ENCODE measurements at places on chromosomes 12 and 14. TPM values are rescaled to one million over a fixed set of nuclear protein-coding genes. Genes with fewer than 3 reads are reported as not detected.
A peak's percentile ranks its signal among the peaks of the same experiment; 100 is the strongest.

GRCh38 chr12:99605-100004 lies 33.0 kb downstream of the IQSEC3 start:
- H3K27ac ChIP-seq: peak overlapping the region; percentile 53
- peaks cover 5% of the 10 kb centered on the region for H3K36me3 ChIP-seq
- H3K4me1 ChIP-seq: peaks cover 26% of the 10 kb centered on the region
- peak; percentile 18 for DNase-seq
- peak overlapping the region; percentile 29 for H3K4me3 ChIP-seq

GRCh38 chr12:95141310-95141709 lies 67.9 kb upstream of the NR2C1 start:
- H3K27ac ChIP-seq: no peak overlapping the region
- H3K27me3 ChIP-seq: peaks cover 3% of the 10 kb centered on the region
- no peak overlapping the region for H3K4me3 ChIP-seq

- H3K27me3 ChIP-seq: peaks cover 3% of the 10 kb centered on the region
- H3K27ac ChIP-seq: peak overlapping the region; percentile 92
- peak; percentile 60 for DNase-seq
- H3K4me1 ChIP-seq: peaks cover 32% of the 10 kb centered on the region
- H3K4me3 ChIP-seq: peak overlapping the region; percentile 78
- no peaks in the 10 kb centered on the region for H3K36me3 ChIP-seq
These were observed 188.5 kb downstream of the ALX1 start for GRCh38 chr12:85468356-85469157.

The DLGAP5 gene
- 12.8 TPM for total RNA-seq

GRCh38 chr12:65411171-65411570 lies 132.7 kb downstream of the MSRB3 start:
- H3K36me3 ChIP-seq: peaks cover 4% of the 10 kb centered on the region
- no peak overlapping the region for H3K27ac ChIP-seq
- peaks cover 4% of the 10 kb centered on the region for H3K27me3 ChIP-seq
- no peak for DNase-seq
- no peak overlapping the region for H3K4me3 ChIP-seq
- peaks cover 13% of the 10 kb centered on the region for H3K4me1 ChIP-seq

GRCh38 chr12:21774358-21775132 lies at the start of gene KCNJ8:
KCNJ8 (minus strand) TSS chr12:21774706; CDS start chr12:21773616, 1,090 bp downstream.
- H3K36me3 ChIP-seq: no peaks in the 10 kb centered on the region
- no peaks in the 10 kb centered on the region for H3K27me3 ChIP-seq
- H3K4me1 ChIP-seq: peaks cover 5% of the 10 kb centered on the region
- H3K27ac ChIP-seq: no peak within 1 kb of the TSS
- peak within 1 kb of the TSS; percentile 27 for H3K4me3 ChIP-seq

The PYGL gene
- 21.1 TPM for total RNA-seq

GRCh38 chr12:113874999-113875561 lies 91.0 kb downstream of the RBM19 start:
- H3K36me3 ChIP-seq: peaks cover 10% of the 10 kb centered on the region
- H3K27me3 ChIP-seq: peaks cover 2% of the 10 kb centered on the region
- H3K4me1 ChIP-seq: no peaks in the 10 kb centered on the region

- H3K4me3 ChIP-seq: no peak overlapping the region
- no peaks in the 10 kb centered on the region for H3K36me3 ChIP-seq
- no peaks in the 10 kb centered on the region for H3K4me1 ChIP-seq
- H3K27ac ChIP-seq: no peak overlapping the region
- peak; percentile 23 for DNase-seq
These were observed 168.1 kb upstream of the DAAM1 start for GRCh38 chr14:59020382-59020781.

DNA sequence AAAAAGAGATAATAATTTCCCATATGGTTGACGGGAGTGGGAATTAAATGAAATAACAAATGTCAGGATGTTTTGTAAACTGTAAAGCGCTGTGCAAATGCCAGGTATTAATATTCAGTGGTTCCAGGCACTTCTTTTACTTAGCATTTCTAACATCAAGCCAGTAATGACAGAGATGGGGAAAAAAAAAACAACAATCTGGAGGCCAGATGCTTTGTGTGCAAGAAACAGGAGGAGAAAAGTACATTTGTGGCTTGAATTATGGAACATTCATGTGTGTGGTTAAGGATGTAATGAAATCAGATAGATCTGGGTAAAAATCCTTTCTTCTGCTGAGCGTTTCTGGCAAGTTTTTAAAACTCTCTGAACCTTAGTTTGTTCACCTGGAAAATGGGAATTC lies 509.6 kb downstream of the FUT8 start:
- no peak overlapping the region for H3K27ac ChIP-seq
- H3K4me3 ChIP-seq: no peak overlapping the region
- no peak for DNase-seq
- H3K27me3 ChIP-seq: no peaks in the 10 kb centered on the region

DNA sequence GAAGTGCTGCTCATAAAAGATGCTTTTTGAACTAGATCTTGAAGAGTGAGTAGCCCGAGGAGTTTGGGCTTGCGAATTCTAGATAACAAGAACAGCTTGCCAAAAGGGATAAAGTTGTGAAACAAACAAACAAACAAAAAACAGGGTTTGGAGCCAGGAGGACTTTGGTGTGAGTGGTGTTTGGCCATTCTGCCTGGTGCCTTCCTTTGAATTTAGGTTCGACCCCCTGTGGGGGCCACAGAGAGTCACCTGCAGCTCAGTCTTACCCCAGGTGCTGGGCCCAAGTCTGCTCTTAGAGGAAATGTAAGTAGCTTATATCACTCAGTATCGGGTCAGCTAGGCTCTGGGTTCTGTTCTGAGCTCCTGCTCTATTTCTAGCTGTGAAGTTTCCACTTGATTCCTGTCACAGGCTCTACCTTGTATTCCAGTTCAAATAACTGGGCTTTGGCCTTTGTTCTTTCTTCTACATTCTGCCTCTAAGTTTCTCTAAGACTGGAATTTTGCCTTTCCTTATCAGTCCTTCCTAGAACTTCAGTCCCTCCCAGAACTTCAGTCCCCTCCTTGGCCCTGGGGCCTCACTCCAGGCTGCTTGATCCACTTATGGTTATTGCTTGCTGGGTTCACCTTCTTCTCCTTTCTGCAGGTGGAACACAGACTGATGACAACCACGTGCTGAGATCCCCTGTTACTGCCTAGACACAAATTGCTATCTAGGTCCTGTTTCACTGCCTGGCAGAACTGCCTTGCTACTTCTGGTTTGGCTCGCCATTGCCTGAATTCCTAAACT lies 20.5 kb upstream of the DUSP6 start:
- DNase-seq: no peak
- H3K36me3 ChIP-seq: peaks cover 3% of the 10 kb centered on the region
- peaks cover 5% of the 10 kb centered on the region for H3K27me3 ChIP-seq
- peaks cover 21% of the 10 kb centered on the region for H3K4me1 ChIP-seq
- H3K27ac ChIP-seq: no peak overlapping the region

- no peaks in the 10 kb centered on the region for H3K27me3 ChIP-seq
- no peaks in the 10 kb centered on the region for H3K4me1 ChIP-seq
- no peak overlapping the region for H3K4me3 ChIP-seq
- no peak overlapping the region for H3K27ac ChIP-seq
- peaks cover 27% of the 10 kb centered on the region for H3K36me3 ChIP-seq
These were observed 184.3 kb downstream of the CCDC91 start for GRCh38 chr12:28374556-28374955.

The IRAK3 gene
- total RNA-seq: 4.9 TPM

The OR6C2 gene
- total RNA-seq: not detected

DNA sequence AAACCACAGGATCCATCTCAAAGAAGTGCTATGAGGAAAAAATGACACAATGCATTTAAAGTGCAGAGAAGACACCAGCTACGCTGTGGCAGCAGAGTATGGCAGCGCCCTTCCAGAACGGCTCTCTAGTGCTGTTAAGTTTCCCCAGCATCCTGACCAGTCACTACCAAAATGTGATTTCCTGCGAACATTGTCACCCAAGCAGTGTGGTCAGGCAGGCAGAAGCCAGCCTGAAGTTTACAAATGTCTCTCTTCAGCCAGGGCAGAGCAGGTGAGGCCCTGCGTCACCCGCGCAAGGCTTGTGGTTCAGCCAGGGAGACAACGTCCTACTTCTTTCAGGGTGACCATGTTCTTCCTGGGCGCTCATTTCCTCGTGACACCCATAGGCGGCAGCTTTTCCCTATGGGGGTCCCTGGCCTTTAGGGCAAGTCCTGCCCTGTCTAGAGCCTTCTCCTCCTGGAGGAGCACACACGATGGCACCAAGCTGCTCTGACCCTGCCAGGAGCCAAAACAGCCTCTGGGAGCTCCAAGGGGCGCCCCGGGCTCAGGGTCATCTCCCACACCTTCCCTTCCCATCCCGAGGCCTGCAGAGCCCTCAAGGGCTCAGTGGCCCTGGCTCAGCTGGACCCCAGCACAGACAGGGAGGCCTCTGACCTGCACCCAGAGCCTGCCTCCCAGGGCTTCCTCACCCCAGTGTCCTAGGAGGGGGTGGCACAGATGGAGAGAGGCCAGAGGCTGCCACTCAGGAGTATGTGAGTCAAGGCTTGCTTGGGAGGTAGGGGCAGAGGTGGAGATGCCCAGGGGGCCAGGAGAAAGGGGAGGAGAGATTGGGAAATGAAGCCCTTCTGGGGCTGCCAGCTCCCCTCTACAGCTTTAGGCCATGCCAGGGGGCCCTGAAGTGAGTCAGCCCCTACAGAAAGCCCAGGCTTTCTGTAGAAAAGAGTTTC lies 41.9 kb downstream of the PSMA6 start:
- no peak overlapping the region for H3K27ac ChIP-seq
- H3K4me3 ChIP-seq: no peak overlapping the region
- no peak for DNase-seq
- no peaks in the 10 kb centered on the region for H3K27me3 ChIP-seq
- no peaks in the 10 kb centered on the region for H3K36me3 ChIP-seq

DNA sequence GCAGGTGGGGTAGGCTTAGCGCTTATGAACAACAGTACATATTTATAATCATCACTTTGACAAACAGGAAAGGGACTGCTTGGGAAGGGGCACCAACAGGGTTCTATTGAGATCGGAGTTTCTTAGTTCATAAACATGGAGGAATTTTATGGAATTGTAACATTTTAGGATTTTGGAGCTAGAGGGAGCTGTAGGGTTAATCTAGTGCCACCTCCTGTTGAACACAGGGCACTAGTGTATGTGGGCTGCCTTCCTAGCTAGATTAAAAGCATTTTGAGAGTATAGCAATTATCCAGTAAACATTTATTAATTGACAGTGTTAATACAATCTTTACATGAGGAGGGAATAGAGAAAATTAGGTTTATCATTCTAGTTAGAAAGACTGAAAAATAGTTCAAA lies 23.1 kb upstream of the TBC1D30 start:
- no peaks in the 10 kb centered on the region for H3K36me3 ChIP-seq
- no peak overlapping the region for H3K27ac ChIP-seq
- no peak for DNase-seq
- no peaks in the 10 kb centered on the region for H3K27me3 ChIP-seq
- H3K4me1 ChIP-seq: peaks cover 3% of the 10 kb centered on the region
- no peak overlapping the region for H3K4me3 ChIP-seq

DNA sequence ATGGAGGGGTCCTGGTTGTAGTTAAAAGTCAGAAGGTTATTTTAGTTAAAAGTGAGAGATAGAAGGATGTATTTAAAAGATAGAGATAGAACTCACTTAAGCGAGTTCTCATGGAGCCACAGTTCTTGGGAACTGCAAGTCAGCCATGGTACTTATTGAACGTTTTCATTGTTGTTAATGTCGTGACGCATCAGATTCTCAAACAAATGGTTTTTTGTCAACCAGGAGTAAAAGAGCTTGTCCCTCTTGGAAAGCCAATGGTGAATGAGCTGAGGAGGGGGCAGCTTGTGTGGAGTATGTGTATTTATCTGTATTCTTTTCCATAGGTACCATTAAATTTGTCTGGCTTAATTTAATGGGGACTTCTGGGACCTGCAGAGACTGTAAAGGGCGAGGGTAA lies 68.6 kb downstream of the FIGNL2 start:
- no peak overlapping the region for H3K27ac ChIP-seq
- H3K4me3 ChIP-seq: no peak overlapping the region
- H3K36me3 ChIP-seq: no peaks in the 10 kb centered on the region
- peaks cover 3% of the 10 kb centered on the region for H3K27me3 ChIP-seq

The OVCH1 gene
- total RNA-seq: not detected

DNA sequence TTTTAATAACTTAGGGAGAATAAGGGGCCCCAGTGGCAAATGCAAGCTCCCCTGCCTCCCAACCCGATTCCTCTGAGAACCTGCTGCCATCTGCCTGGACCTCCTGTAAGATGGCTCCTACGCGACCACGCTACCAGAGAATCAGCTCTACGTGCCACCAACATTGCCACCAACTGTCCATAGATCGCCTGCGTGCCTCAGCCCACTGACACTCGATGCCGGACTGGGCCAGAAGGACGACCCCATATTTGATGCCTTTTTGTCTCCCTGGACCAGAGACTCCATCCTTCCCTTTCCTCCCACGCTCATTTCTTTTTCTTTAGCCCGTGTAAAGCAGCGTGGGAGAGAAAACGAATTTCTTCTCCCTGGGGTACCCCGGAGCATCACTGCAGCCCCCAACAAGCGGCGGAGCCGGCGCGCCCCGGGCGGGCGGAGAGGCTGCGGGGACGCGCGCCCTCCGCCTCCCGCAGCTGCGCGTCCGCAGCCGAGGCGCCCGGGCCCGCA lies 565 bp upstream of the KLHL42 start:
- H3K4me3 ChIP-seq: peak overlapping the region; percentile 92
- peak; percentile 5 for DNase-seq
- H3K4me1 ChIP-seq: peaks cover 26% of the 10 kb centered on the region

DNA sequence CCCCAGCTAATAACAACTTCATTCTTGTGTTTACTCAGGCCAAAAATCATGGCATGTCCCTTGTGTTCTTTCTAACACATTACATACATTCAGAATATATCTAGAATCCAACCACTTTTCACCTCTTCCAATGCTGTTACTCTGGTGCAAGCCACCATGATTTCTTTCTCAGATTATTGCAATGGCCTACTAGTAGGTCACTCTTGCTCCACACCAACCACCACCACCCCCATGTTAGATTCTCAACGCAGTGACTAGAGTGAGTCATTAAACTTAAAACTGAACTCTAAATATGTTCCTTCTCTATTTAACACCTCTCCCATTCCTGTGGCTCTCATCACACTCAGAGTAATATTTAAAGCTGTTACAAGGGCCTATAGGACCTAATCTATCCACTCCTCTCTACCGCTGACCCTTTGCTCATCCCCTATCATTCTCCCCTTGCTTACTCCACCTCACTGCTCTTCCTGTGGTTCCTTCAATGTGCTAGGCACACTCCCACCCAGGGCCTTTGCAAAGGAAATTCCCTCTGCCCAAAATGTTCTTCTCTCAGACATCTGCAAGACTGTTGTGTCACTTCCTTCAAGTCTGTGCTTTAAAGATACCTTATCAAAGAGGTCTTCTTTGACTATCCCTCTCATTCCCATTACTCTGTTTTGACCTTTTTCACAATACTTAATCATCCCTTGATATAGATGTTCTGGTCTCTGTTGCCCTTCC lies 6.6 kb downstream of the RTN1 start:
- peaks cover 2% of the 10 kb centered on the region for H3K27me3 ChIP-seq
- no peaks in the 10 kb centered on the region for H3K36me3 ChIP-seq
- H3K27ac ChIP-seq: no peak overlapping the region
- no peaks in the 10 kb centered on the region for H3K4me1 ChIP-seq
- H3K4me3 ChIP-seq: no peak overlapping the region

The SYT10 gene
- 0.10 TPM for total RNA-seq

The CBLN3 gene
- 1.5 TPM for total RNA-seq

- no peaks in the 10 kb centered on the region for H3K27me3 ChIP-seq
- H3K36me3 ChIP-seq: no peaks in the 10 kb centered on the region
These were observed 143.9 kb downstream of the ALX1 start for GRCh38 chr12:85423947-85424346.

- H3K4me1 ChIP-seq: peaks cover 2% of the 10 kb centered on the region
- no peaks in the 10 kb centered on the region for H3K36me3 ChIP-seq
- no peak overlapping the region for H3K4me3 ChIP-seq
These were observed 227.5 kb upstream of the ABCD2 start for GRCh38 chr12:39846971-39847650.

The LGR5 gene
- total RNA-seq: 1.1 TPM

The PPP1R1A gene
- total RNA-seq: 1.3 TPM

- H3K36me3 ChIP-seq: peaks cover 6% of the 10 kb centered on the region
- DNase-seq: no peak
- H3K4me3 ChIP-seq: no peak overlapping the region
- H3K27ac ChIP-seq: no peak overlapping the region
These were observed 148.2 kb upstream of the LMNTD1 start for GRCh38 chr12:25701290-25701689.
